NT2/D1 (cell line): ENCODE measurements at places on chromosomes 11 and 22.
A peak's percentile ranks its signal among the peaks of the same experiment; 100 is the strongest.

DNA sequence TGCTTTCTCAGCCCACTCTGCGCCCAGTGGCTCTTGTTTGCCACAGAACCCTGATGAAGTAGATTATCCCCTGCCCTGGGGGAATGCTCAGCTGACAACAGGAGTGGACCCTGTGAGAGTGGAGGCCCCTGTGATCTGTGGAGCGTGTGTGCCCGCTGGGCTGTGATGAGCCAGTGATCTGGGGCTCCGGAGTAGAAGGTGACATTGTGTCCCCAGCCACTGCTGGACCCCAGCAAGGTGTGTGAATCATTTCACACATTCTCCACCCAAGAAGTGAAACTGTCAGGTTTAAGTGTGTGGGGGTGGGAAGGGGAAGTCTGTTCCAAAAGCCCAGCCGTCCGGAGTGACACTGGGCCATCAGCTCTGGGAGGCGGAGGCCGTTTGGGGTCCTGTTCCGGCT, 33.1 kb upstream of the GRAMD4 start:
- DNase-seq: no peak

- no peak for DNase-seq
Measured at GRCh38 chr11:22922672-22923071, 62.4 kb upstream of the CCDC179 start.

- no peak for DNase-seq
Measured at GRCh38 chr11:105229761-105230160, 90.2 kb upstream of the CARD18 start.

DNA sequence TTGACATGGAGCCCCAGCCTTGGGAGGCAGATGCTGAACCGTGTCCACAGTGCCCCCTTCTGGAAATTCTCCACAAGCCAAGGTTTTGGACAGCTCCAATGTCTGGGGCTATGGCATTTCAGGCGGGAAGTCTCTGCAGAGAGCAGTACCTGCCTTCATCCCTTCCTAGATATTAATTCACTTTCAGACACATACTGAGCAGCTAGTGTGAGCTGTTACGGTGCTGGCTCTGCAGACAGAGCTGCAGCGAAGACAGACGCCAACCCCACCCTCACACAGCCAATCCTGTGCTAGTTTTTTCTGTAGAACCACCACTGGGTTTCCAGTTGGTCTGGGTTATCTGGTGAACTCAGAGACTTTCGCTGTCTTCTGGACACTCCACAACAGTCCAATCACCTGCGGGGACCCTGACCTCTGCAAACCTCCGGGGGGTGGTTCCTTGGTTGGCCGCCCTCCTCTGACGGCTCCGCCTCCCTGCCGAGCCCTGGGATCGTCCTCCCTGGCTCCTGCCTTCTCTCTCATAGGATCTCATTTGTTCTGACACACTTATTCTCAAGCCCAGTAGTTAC, 9.1 kb downstream of the LMF2 start:
- DNase-seq: peak; percentile 48

DNA sequence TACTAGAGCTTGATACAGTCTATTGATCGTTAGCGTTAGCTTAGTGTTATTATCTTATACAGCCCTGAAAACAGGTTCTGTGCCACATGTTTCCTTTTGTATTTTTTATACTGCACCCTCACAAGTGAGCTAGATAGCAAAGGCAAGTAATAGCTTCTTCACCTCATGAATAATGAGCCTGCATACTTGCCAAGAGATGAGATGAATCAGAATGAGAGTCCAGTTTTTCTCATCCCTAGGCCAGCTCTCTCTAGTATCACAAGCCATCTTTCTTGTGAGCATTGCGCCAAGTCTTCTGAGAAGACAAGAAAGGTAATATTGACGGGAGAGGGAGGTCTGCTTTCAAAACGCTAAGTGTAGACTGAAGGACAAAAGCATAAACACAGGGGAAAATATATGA, 8.7 kb upstream of the CARD18 start:
- no peak for DNase-seq

GRCh38 chr11:35337136-35337913, 82.0 kb downstream of the SLC1A2 start:
- DNase-seq: no peak

DNA sequence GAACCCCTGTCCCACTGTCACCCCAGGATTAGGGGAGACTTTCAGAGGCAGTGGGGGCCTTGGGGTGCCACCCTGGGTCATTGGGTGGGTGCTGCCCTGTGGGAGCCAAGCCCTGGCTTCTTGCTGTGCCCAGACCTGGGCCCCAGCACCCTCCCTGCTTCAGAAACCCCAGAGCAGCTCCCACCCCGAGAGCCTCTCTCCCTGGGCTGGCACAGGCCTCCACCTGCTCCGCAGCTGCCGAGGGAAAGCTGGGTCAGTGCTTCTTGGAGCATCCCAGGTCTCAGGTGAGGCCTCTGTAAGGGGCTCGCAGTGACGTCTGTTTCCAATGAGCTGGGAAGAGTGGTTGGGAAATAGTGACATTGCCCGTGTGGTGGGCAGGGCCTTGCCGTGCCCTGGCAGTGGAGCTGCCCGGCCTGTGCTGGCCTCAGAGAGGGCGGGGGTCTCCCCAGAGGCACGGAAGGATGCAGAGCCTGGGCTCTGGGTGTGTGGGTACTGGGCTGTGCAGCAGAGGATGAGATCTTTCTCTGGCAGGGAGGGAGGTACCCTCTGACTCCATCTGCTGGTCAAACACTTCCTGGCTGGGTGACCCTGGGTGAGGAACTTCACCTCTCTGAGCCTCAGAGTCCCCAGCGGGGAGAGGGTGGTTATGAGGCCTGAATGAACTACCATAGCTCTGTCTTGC, 23.0 kb downstream of the C22orf23 start:
- no peak for DNase-seq

- no peak for DNase-seq
Measured at GRCh38 chr11:61795459-61795858, 2.7 kb downstream of the FEN1 start.

- DNase-seq: no peak
Measured at GRCh38 chr11:13685461-13686108, 17.1 kb downstream of the FAR1 start.

DNA sequence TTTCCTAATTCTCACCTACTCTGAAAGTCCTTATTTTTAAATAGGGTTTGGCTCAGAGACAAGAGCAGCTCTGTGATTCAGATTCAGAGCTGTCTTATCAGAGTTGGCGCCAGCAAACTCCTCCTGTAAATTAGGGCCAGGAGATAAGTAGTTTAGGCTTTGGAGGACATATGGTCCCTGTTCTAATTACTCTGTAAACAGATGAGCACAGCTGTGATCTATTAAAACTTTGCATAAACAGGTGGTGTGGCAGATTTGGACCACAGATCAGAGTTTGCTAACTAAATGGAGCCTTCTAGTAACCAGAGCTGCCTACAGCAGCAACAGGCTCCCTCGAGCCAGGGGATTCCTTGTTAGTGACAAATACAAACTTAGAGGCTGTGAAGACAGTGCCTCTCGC, 27.9 kb downstream of the YPEL1 start:
- DNase-seq: no peak

GRCh38 chr11:59556115-59556916, 45.0 kb downstream of the OR4D9 start:
- no peak for DNase-seq

- DNase-seq: no peak
Measured at GRCh38 chr11:116716621-116717020, 56.2 kb downstream of the BUD13 start.

DNA sequence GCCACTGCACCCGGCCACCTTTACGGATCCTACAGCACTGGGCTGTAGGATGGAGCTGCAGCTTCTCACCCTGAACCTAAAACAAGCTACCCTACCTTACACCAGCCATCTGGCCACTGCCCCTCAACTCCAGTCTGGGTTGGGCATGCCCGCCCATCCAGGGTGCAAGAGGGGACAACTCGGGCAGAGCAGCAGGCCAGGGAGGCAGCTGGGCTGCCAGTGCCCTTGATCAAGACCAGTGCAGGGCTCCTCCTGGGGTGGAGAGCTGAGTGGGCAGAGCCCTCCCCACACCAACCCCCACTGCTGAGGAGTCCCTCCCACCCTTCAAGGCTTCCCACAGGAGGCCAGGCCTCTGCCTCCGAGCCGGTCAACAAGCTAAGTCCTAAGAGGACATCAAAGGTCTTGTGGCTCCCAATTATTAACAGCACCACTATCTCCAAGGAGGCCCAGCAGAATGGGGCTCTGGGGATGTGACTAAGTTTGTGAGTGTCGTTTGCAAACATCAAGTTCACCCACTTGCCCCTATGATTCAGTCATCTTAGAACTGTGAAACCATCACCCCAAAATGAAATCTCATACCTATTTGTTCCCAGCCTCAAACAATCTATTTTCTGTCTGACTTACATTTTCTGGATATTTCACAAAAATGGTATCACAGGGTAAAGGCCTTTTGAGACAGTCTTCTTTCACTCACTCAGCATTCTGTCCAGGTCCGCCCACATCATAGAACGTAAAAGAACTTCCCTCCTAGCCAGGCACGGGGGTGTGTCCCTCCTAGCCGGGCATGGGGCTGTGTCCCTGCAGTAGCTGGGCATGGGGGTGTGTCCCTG, 11.0 kb downstream of the GATD1 start:
- no peak for DNase-seq

DNA sequence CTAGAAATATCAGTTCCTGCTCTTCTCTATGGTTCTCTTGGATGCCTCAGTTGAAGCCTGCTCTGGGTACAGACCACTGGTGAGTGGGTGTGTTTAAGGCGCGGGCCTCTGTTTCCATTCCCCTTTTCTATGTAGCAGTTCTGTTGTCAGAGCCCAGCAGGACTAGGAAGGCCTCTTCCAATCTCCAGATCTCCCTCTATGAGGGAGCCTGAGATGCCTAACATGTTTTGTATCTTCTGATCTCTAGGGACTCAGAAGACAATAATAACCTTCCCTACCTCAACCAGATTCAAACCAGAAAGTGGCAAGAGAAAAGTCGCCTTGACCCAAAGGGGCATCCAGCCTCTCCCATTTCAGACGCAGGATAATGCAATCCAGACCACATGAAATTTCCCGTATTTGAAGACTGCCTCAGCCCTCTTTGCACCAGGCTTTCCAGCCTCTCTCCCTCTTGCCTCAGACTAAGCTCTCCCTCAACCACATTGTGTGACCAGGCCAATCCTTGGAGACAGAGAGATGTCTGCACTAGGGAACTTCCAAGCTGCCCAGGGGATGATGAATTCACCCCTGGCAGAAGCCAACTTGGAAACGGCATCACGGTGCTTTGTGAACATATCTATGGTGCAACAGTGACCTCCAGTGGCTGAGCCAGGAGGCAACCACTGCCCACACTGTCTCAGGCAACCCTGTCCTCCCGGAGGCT, 150.1 kb upstream of the UBASH3B start:
- DNase-seq: peak; percentile 70

GRCh38 chr22:45861259-45861658, 115.7 kb downstream of the WNT7B start:
- no peak for DNase-seq

DNA sequence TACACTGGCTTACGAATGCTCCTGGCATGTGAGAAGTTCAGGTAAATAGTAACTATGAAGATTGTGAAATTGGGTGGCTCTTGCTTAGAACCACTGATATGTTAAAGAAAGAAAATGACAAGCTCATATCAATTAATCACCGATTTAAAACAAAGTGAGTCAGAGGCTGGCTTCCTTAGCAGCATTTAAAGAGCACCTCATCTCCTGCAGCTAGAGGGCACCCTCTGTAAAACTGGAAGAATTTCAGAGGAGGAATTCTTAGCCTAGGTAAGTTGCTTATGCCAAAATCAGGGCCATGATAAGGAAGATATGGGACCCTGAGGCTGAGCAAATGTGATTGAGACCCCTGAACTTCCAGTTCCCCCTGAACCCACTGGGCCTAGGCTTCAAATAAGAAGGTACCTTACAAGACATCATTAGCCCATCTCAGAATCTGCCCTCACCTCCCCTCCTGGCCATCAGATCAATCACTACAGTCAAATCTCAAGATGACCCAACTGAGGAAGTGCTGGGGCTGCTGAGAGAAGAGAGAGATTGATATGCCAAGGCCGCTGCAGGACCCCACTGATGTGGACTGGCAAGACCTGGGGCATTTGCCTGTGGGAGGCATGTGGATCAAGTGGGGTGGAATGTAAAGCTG, 8.6 kb upstream of the CD3E start:
- no peak for DNase-seq

DNA sequence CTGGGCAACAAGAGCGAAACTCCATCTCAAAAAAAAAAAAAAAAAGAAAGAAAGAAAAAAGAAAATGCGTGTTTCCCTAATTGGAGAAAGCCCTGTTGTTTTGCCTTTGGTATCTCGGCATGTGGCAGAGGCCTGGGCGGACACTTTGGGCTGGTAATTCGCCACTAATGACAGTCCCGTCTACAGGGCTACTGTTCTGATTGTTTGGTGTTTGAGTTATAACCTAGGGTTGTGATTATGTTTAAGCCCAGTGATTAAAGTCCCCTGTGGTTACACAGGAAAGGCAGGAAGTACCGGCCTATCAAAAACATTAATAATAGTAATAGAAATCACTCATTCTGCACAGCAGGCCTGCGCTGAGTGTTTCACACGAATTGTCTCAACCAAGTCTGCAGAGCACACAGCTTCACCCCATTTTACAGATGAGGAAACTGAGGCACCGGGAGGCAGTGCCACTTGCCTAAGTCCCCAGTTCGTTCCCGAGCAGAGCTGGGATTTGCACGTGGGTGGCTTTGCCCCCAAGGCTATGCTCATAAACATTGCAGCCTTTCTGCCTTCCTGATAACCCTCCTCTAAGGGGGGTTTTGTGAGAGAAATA, 39.1 kb upstream of the GRAMD4 start:
- no peak for DNase-seq

GRCh38 chr11:119323532-119324033, 6.7 kb upstream of the MCAM start:
- DNase-seq: peak; percentile 71

DNA sequence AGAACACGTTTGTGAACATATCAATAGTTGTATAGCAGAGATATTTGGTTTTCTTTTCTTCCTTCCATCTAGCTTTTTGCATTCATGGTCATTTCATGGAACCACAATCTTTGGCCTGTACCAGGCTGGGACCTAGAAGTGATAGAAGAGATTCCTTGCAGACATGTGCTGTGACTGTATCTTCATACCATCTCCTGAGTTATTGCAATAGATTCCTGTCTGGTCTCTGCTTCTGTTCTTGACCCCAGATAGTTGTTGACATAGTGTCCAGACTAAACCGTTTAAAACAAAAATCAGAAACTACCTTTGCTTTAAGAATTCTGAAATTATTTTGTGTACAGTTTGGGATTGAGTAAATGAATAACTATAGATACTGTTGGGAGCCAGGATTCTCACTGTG, 16.8 kb downstream of the PANX1 start:
- no peak for DNase-seq

GRCh38 chr11:64894070-64894811, 15.8 kb upstream of the EHD1 start:
- DNase-seq: peak; percentile 75

DNA sequence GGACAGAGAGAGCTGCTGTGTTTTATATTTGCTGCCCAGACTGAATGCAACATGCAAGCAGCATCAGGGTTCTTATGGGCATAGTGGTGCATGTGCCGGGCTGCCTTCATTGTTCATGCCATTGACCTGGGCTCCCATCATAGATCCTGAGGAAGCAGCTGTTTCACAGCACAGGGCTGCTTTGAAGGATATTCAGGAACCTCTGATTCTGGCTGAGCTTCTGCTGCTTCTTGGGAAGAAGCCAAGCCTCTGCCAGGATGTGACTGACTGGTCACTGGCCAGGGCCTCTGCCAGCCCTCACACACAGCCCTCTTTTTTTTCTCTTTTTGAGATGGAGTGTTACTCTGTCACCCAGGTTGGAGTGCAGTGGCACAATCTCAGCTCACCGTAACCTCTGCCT, 43.3 kb downstream of the CYB5R2 start:
- DNase-seq: no peak
